Tongue (tissue), 3 donors: ENCODE measurements at places on chromosomes 1 and 21. TPM values are rescaled to one million over a fixed set of nuclear protein-coding genes. Genes with fewer than 3 reads are reported as not detected.

DNA sequence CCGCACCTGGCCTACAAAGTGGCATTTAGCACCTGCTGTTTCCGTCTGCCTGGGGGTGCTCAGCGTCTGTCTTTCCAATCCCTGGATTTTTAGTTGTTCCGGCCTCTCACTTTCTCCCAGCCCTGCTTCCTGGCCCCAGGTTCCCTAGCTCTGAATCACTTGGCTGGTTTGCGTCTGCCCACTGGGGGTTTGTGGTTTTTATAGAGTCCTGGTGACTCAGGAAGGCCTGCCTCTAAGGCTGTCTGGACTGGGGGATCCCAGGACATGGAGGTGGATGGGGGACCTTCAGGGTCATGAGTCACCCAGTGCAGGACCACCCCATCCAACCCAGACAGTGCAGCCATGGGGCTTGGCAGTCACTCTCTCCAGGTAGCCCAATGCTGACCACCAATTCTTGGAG is 53.5 kb downstream of the MRPL37 start:
- DNase-seq: no peak

SPRR1B gene
- 1.3 TPM for total RNA-seq

C1orf116 gene
- total RNA-seq: 3.6 TPM

DNA sequence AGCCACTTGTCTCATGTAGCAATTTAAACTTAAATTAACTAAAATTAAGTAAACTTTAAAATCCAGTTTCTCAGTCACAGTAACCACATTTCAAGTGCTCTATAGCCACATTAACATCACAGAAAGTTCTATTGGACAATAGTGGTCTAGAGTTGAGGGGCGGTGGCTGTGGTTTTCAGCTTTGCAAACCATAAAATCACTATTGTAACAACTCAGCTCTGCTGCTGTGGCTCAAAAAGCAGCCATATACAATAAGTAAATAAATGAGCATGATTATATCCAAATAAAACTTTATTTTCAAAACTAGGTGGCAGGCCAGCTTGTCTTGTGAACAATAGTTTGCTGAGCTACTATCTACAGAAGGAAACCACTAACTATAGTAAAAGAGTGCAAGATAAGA is 43.4 kb upstream of the C1orf53 start:
- no peak for DNase-seq
